ENCODE measurements at places on chromosomes 7 and 10. TPM values are rescaled to one million over a fixed set of nuclear protein-coding genes. Genes with fewer than 3 reads are reported as not detected.

DNA sequence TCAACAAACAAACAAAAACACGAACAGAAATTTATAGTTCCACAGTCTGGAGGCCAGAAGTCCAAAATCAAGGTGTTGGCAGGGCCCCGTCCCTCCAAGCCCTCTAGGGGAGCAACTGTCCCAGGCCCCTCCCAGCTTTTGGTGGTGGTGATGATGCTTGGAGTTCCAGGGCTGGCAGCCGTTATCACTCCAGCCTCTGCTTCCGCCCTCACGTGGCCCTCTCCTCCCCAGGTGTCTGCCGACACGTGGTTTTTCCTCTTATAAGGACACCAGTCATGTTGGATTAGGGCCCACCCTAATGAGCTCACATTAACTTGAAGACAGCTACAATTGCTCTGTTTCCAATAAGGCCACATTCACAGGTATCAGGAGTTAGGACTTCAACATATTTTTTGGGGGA, 49.7 kb downstream of the MICALL2 start:
- no peak for DNase-seq

DNA sequence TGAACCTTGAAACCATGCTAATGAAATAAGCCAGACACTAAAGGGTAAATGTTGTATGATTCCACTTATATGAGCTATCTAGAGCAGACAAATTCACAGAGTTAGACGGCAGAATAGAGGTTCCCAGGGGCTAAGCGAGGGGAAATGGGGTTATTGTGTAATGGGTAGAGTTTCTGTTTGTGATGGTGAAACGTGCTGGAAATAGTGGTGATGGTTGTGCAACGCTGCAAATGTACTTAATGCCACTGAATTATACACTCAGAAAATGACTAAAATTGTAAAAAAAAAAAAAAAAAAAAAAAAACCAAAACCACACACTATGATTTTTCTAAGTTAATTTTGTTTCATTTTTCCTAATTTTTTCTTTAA, 30.0 kb downstream of the SFXN4 start:
- no peak for DNase-seq

- no peak for DNase-seq
Observed at GRCh38 chr10:80473692-80474596, 19.8 kb downstream of the TSPAN14 start.

DNA sequence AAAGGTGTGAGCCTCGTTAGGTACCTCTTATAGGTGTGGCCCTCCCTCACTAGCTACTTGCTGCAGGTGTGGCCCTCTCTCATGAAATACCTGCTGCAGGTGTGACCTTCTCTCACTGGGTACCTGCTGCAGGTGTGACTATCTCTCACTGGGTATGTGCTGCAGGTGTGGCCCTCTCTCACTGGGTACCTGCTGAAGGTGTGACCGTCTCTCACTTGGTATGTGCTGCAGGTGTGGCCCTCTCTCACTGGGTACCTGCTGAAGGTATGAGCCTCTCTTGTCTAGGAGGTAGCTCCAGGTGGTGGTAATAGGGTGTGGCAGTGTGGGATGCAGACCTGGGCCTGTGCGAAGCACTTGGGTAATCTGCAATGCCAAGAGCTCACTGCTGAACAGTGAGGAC, 170.7 kb upstream of the PLPP4 start:
- no peak for DNase-seq

- DNase-seq = no peak
Observed at GRCh38 chr10:69104994-69105790, 17.3 kb downstream of the SRGN start.

DNA sequence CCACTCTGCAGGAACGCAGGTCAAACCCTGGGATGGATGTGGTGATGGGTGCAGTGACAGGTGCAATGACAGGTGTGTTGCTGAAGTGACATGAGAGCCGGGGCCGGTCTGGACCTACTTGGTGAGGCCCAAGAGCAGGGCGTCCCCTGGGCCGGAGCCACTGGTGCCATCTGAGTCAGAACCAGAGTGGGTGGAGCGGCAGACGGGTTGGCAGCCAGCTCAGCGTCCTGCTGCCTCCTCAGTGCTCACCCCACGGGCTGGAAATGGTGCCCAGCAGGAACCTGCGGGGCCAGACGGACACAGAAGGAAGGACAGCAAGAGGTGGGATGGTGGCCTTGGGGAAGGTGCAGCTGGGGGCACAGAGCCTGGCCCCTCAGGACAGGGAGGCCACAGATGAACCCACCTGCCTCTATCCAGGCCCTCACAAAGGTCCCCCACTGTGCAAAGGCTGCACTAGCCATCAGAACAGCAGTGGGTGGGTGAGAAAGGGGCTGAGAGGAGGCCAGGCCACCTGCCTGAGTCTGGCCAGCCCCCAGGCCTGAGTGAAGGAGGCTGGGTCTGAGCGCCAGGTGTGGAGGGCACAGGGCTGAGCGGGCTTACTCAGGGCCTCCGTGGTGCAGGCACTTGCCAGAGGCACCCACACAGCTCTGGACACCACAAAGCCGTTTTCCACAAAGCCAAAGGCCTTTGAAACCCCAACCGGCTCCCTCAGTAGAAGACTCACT, 129.0 kb upstream of the PPP2R2D start:
- DNase-seq = no peak

DNA sequence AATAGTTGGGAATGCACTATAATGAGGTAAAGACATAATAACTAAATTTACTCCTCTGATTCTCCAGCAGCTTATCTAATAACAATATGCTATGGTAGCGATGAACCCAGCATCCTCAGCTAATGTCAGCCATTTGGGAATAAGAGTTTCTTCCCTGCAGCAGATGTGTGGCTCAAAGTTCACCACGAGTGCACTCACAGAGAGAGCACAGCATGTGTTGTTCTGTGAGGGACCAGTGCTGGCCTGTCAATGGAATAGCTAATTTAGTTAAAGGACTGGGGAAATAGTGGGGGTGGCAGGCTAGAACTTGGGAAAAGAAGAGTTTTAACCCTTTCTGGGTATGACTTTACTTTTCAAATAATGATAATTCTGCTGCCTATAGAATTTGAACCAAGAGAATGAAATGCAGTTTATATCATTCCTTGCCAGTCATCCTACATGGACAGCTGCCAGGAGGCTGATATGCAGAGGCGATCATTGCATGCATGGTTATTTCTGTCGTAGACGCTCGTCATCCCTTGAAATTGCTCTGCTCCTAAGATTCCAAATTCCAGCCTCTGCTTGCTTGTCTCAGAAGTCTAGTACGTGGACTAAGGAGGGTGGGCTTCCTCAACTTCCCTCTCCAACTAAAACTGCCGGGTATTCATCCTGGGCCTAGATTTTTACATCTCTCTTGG, 355.6 kb downstream of the RNLS start:
- no peak for DNase-seq

DNA sequence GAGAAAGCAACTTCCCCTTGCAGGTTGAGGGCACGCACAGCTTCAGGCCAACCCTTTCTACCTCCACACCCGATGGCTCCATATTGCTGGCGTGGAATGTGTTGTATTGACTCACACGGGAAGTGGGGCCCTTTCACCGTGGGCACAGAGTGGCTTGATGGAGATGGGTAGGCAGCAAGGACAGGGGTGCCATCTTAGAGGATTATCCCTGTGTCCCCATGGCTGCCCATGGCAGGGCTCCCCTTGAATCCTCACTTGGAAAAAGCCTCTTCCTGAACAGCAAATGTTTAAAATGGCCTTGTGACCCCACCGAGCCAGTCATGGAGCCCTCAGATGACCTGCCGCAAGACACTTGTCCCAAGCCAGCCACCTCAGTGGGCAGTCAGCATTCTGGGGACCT, 31.2 kb downstream of the CXCL12 start:
- DNase-seq = no peak

DNA sequence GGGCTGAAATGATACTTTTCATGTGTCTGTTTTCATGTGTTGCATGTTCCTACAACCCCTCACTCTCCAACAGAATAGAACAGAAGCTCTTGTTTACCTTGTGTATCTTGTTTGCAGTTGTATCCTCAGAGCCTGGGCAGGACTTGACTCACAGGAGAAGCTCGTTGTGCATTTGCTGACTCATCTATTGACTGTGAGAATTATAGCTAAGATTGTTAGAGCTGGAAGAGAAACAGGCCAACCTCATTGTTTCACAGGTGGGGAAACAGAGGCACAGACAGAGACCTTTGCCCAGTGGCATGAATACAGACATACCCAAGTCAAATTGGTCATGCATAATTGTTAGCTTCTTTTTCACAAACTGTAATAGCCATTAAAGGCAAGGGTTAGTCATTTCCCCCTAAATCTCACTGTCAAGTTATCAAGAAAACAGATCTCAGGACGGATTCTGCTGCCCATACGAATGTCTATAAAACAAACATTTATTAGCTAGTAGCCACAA, 4.6 kb upstream of the TSPAN15 start:
- no peak for DNase-seq

- no peak for DNase-seq
Observed at GRCh38 chr7:100370746-100371145, 2.5 kb upstream of the PILRA start.

- DNase-seq = peak; percentile 24
Observed at GRCh38 chr10:131980761-131981428, 828 bp downstream of the BNIP3 start.

DNA sequence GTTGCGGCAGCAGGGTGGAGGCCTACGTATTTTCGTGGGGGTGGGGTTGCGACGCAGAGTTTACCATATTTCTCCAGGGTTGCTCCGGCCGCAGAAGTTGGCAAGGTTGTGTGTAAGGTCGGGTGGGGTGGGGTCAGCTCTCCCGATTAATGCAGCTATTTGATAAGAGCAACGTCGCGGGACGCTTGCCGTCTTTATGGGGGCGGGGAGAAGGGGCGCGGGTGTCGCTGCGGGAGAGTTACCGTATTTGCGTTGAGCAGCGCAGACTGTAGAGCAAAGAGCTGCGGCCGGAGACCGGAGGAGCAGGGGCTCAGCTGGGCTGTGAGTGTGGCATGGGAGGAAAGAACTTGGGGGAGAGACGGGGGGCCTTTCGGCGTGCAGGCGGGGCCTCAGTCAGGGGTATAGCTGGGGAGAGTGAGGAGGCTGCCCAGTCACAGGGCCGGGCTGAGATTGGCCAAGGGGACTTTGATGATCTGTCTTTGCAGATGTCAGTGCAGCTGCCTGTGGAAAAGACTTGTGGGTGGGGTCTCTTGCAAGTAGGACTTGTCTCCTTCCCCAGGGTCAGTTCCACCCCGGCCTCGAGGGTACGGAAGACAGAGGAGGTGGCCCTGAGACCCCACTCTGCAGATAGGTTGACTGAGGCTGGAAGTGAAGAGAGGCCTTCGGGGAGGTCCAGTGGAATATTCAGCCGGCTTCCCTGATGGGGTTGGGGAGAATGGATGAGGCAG, 26.6 kb downstream of the ZNF775 start:
- no peak for DNase-seq

- DNase-seq = no peak
Observed at GRCh38 chr10:79937701-79938151, 11.2 kb downstream of the SFTPD start.

- DNase-seq = no peak
Observed at GRCh38 chr7:129807863-129808262, 144.9 kb downstream of the UBE2H start.

GRCh38 chr7:84231157-84231556, 36.6 kb upstream of the SEMA3A start:
- DNase-seq = no peak

DNA sequence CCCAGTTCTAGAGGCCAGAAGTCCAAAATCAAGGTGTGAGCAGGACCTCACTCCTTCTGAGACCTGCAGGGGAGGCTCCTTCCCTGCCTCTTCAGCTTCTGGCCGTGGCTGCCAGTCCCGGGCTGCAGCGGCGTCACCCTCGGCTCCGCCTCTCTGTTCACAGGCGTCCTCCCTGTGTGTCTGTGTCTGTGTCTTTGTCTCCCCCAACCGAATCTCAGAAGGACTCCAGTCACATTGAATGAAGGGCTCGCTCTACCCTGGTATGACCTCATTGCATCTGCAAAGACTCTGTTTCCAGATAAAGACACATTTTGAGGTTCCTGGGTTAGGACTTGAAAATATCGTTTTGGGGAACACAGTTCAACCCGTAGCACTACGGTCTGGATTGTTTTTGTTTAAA, 33.1 kb upstream of the GALNT11 start:
- DNase-seq = peak; percentile 41

- no peak for DNase-seq
Observed at GRCh38 chr10:10642751-10643150, 374.9 kb upstream of the CELF2 start.

- DNase-seq = peak; percentile 64
Observed at GRCh38 chr10:4663162-4663992, 162.6 kb upstream of the AKR1E2 start.

DNA sequence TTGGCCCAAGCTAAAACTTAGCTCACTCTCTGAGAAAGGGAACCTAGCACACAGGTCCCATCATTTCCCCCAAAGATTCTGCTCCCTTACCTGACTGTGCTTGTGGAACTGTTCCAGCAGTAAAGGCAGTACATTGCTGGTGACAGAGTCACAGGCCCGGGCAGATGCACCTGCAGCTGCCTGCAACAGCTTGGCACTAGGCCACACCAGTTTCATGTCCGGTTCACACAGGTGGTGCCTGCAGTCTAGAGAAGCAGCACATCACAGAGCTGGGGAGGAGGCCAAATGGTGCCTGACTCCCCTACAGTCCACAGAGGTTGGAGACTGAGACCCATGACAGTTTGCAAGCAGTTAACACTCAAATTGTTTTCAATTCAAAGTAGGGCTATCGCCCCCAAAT, 22.2 kb downstream of the ZDHHC16 start:
- no peak for DNase-seq

DNA sequence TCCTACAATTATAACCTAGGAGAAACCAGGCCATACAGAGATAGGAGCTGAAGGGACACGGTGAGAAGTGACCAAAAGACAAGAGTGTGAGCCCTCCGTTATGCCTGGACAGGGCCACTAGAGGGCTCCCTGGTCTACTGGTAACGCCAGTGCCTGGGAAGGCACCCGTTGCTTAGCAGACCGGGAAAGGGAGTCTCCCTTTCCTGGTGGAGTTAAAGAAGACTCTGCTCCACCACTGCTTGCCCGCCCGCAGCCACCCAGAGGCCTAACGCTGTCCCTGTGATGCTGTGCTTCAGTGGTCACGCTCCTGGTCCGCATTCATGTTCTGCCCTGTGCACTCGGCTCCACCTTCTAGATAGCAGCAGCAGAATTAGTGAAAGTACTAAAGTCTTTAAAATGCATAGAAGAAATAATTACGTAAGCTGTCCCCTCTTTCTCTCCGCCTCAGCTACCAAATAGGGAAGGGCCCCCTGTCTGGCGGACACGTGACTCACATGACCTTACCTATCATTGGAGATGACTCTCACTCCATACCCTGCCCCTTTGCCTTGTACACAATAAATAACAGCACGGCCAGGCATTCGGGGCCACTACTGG, 34.8 kb downstream of the GRID2IP start:
- peak; percentile 93 for DNase-seq

GRCh38 chr7:134368851-134369544, 52.3 kb upstream of the SLC35B4 start:
- DNase-seq = no peak

The FAM25G gene
- not detected for total RNA-seq

The INMT gene
- not detected for total RNA-seq

The TUBAL3 gene
- total RNA-seq = not detected

The IFIT1 gene
- 19.2 TPM for total RNA-seq

The DGKB gene
- total RNA-seq = not detected

The RPEL1 gene
- total RNA-seq = 0.03 TPM

The EN2 gene
- not detected for total RNA-seq

The PHKG1 gene
- not detected for total RNA-seq

The OR6V1 gene
- total RNA-seq = not detected

The PRKAR1B gene
- total RNA-seq = 73.7 TPM

The CNNM1 gene
- 0.81 TPM for total RNA-seq

The ARMC3 gene
- not detected for total RNA-seq

The GDF2 gene
- not detected for total RNA-seq

The NPTX2 gene
- not detected for total RNA-seq
